ENCODE measurements at places on chromosomes 16 and 17.

GRCh38 chr16:21628121-21628726 is 24.2 kb downstream of the IGSF6 start:
- no peak for DNase-seq

DNA sequence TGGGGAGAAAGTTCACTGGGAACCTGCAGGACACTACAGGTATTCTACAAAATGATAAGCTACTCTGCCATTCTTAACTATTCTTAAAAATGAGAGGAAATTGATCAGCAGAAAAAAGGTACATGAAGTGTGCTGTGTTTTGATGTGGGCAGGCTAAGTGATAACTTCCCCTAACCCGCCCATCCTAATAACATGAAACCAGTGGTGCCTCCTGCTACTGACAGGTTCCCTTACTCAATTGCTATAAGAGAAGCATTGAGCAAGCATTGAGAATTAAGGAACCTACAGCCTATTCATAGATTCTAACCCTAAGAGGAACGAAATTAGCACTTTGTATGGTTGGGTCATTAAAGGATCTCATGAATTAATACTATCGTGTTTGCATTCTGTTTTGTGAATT is 18.9 kb downstream of the XYLT1 start:
- no peak for DNase-seq

GRCh38 chr17:28345419-28346198 is 10.0 kb downstream of the TNFAIP1 start:
- DNase-seq: no peak

DNA sequence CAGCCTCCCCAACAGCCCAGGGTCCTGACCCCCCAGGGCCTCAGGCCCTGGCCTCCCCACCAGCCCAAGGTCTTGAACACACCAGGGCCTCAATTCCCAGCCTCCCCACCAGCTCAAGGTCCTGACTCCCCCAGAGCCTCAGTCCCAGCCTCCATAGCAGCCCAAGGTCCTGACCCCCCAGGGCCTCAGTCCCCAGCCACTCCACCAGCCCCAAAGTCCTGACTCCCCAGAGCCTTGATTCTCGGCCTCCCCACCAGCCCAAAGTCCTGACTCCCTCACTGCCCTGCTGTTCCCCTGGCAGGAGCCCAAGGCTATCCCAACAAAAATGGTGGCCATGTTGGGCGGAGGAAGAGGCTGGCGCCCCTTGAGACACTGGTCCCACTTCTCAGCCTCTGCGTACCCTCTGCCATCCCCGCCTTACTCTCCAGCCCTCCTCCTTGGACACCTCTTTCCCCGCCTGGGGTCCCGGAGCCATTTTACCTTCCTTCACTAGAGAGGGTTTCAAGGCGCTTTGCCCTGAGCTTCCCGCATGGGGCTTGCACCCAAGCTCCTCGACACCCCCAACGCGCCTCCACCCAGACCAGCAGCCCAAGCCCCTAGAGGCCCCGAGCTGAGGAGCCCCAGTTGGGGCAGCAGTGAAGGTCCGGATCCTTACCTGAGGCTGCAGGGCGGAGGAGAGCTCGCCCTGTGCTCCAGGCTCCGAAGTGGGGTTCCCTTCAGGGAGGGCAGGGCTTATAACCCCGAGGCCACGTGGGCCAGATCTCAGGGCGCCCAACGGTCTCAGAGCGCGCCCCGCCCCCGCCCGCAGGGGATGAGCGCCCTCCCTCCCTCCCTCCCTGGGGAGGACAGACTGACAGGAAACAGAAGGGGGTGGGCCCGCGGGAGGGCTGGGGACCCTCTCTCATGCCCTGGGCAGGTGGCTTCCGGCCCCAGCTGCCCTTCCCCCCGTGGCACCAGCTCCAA is 3.5 kb upstream of the TSPOAP1 start:
- DNase-seq: no peak

- DNase-seq: no peak
These were observed 19.2 kb downstream of the FMNL1 start for GRCh38 chr17:45240905-45241327.

DNA sequence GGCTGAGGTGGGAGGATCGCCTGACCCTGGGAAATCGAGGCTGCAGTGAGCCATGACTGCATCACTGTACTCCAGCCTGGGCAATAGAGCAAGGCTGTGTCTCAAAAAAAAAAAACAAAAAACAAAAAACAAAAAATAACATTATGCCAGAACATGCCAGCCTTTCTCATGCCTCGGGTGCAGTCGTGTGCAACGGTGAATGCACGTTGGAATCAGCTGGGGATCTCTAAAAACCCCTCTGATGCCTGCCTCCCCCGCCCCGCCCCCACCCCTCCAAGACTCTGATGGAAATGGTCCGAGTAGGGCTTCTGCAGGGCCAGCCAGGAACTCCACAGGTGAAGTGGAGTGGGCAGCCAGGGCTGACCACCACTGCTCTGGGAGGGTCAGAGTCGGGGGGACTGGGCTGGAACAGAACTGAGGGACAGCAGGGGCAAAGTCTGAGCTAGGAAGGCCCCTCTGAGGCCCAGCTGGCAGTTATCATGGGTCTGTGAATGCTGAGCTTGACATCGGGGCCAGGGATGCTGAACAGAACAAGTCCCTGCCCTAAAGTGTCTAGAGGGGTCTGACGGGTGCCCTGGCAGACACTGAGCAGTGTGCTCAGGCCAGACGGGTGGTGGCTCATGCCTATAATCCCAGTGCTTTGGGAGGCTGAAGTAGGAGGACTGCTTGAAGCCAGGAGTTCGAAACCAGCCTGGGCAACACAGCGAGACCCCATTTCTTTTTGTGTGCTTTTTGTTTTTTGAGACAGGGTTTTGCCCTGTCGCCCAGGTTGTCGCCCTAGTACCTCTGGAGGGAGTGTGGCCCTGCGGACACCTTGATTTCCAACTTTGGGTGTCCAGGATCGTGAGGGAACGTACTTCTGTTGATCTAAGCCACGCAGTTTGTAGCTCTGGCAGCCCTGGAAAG is 193.4 kb upstream of the GSE1 start:
- DNase-seq: no peak

- no peak for DNase-seq
These were observed 1.9 kb upstream of the SNN start for GRCh38 chr16:11666103-11667055.

GRCh38 chr16:86424398-86424797 is 85.9 kb upstream of the FOXF1 start:
- no peak for DNase-seq

GRCh38 chr17:27782791-27783206 is 17.5 kb downstream of the NOS2 start:
- DNase-seq: no peak

GRCh38 chr17:35313875-35314409 is 59.5 kb downstream of the SLFN11 start:
- DNase-seq: no peak

- no peak for DNase-seq
These were observed 68.6 kb downstream of the CCDC182 start for GRCh38 chr17:57676543-57676942.

GRCh38 chr17:81514489-81514738 is 1.8 kb upstream of the ACTG1 start:
- no peak for DNase-seq

DNA sequence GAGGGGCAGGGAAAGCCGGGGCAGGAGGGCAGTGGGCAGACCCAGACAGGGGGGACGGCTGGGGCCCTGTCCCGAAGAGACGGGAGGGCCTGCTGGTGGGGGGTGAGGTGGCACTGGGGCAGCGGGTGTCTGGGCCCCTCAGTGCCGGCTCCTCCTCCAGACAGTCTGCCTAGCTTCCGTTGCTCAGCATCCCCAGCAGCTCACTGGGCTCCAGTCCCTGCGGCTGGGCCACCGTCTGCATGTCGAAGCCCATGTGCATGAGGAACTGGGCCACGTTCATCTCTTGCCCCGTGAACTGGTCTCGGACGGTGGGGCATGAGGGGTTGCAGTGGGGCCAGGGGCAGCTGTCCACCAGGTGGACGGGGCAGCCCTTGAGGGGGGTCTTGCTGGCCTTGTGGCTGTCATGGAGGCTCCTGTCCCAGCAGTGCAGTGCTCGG is 5.8 kb upstream of the MYADML2 start:
- no peak for DNase-seq

GRCh38 chr17:57855391-57856035 is 5.7 kb upstream of the MRPS23 start:
- DNase-seq: no peak

DNA sequence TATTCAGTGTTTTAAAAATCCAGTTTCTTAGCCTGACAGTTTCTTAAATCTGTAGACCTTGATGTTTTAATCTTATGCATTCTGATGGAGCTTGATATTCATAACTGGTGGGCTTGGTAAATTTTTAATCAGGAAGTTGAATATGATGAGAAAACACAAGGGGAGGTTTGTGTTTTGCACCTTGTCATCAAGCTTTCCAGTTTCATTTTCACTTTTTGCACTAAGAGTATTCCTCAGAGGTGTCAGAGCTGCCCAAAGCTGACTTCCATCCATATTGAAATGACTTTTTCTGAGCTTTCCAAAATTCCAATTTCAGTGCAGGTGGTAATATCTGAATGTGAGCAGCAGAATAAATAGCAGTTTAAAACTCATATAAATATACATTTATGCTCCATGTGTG is 555.0 kb upstream of the RBFOX1 start:
- no peak for DNase-seq

GRCh38 chr17:46191322-46192188 is 1.7 kb downstream of the KANSL1 start:
- DNase-seq: peak; percentile 64

- no peak for DNase-seq
These were observed 10.8 kb downstream of the TP53 start for GRCh38 chr17:7676533-7676932.

GRCh38 chr16:3023415-3023668 is 400 bp downstream of the HCFC1R1 start:
- DNase-seq: peak; percentile 27

- DNase-seq: peak; percentile 88
These were observed at the start of gene SREBF1 for GRCh38 chr17:17836818-17837379. Gene SREBF1 (minus strand): TSS chr17:17836986. CDS start chr17:17836817, 169 bp downstream.

- DNase-seq: no peak
These were observed 4.3 kb downstream of the MT1H start for GRCh38 chr16:56673921-56674320.

- DNase-seq: no peak
These were observed at the start of gene PRAC2 for GRCh38 chr17:48722915-48723422. Gene PRAC2 (plus strand): TSS chr17:48723185. CDS start chr17:48724411, 1,226 bp downstream.

GRCh38 chr17:1486802-1487695 is 5.4 kb downstream of the MYO1C start:
- DNase-seq: no peak

DNA sequence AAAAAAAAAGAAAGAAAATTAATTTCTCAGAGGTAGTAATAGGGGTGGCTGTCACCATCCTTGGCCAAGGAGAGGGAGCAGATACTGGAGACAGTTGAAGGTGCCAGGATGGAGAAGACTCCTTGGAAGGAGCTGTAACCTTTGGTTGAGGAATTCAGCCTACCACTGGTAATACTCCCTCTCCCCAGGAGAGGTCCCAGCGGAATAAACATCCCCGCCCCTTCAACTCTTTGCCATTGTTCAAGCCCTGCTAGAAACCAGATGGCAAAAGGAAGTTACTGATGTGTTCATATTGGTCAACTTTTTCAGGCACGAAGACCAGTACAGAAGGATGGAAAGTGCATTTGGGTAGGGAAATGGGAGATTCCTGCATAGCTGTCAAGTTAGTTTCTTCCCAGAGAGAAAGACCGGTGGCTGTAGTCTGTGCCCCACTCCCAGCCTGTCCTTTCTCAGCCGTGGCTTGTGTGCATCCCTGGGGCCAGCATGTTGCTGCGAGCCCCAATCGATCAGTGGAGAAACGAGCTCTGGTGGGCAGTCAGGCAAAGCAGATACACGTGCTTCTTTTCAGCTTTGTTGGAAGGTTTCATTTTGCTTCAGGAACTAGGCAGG is 612.1 kb downstream of the MAF start:
- DNase-seq: no peak

- no peak for DNase-seq
These were observed 190.2 kb upstream of the KCNJ16 start for GRCh38 chr17:69884846-69885245.

- no peak for DNase-seq
These were observed 119.5 kb downstream of the MSI2 start for GRCh38 chr17:57375770-57376225.

GRCh38 chr16:59324462-59324861 is 590.3 kb upstream of the GOT2 start:
- no peak for DNase-seq

GRCh38 chr16:52528393-52529065 is 18.4 kb downstream of the TOX3 start:
- DNase-seq: no peak

- no peak for DNase-seq
These were observed 888 bp downstream of the ACSM5 start for GRCh38 chr16:20410121-20410723.

DNA sequence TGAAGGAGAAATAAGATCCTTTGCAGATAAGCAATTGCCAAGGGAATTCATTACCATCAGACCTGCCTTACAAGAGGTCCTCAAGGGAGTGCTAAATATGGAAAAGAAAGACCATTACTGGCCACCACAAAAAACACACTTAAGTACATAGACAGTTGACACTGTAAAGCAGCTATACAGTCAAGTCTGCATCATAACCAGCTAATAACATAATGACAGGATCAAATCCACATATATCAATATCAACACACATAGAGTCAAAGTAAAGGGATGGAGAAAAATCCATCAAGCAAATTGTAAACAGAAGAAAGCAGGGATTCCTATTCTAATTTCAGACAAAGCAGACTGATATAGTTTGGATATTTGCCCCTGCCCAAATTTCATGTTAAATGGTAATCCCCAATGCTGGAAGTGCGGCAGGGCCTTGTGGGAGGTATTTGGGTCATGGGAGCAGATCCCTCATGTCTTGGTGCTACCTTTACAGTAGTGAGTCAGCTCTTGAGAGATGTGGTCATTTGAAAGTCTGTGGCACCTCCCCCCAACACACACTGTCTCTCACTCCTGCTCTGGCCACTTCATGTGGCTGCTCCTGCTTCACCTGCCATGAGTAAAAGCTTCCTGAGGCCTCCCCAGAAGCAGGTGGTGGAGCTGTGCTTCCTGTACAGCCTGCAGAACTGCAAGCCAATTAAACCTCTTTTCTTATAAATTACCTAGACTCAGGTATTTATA is 32.8 kb downstream of the TANC2 start:
- no peak for DNase-seq

GRCh38 chr16:87844120-87844733 is 25.1 kb downstream of the SLC7A5 start:
- DNase-seq: no peak

- DNase-seq: peak; percentile 76
These were observed at the start of gene MARF1 for GRCh38 chr16:15643048-15643945. Gene MARF1 (minus strand): TSS chr16:15643154. CDS start chr16:15639233, 3,921 bp downstream.

- DNase-seq: no peak
These were observed 196.6 kb downstream of the UTP18 start for GRCh38 chr17:51456942-51457341.

DNA sequence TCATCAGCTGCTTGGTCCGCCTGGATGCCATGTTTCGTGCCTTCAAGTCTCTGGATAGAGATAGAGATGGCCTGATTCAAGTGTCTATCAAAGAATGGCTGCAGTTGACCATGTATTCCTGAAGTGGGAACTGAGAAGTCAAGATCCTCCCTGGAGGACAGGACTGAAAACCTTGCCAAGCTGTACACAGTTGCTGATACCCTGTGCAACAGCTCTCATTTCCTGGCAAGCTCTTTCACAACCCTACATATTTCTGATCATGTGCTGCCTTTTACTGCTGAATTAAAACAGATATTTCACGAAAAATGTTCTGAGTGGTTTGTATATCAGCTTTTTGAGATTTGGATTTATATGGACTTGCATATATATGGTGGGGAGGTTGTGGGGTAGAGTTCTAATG is 898 bp downstream of the CAPNS2 start:
- no peak for DNase-seq

All from HTR-8/SVneo (cell line).